ENCODE measurements at places on chromosomes 1 and 21.

GRCh38 chr1:166080967-166081870 lies 85.6 kb downstream of the FAM78B start:
- DNase-seq, result no peak

DNA sequence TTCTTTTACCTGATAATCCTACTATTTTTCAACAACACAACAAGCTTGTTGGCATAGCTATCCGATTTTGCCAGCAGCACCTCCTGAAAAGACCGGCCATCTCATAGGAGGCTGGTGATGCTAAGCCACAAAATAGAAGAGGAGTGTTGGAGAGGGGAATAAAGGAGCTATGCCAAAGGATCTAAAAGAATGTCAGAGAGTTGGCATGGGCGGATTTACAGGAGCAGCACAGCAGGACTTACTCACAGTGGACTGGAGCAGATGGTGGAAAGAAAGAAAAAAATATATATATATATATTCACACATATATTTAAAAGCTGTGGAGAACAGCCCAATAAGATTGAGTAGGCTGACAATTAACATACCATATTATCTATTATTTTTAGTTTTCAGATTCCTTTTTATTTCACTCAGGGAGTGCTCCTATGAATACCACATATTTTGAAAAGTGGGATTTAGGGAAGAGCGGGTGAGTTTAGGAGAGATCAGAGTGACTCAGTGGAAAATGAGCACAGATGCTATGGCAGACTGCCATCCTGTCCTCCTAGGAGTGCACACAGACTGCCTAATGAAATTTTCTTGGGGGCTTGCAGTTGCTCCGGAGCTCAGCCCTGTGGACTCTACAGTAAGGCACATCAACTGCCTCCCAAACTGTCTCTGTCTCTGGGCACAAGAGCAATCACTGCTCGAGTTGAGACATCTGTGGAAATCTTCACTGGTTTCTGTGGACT lies 394.4 kb upstream of the CHRM3 start:
- peak; percentile 34 for DNase-seq

GRCh38 chr21:29181799-29182470 lies 51.5 kb downstream of the MAP3K7CL start:
- no peak for DNase-seq

GRCh38 chr1:167666416-167666815 lies 36.4 kb downstream of the RCSD1 start:
- DNase-seq, result no peak

DNA sequence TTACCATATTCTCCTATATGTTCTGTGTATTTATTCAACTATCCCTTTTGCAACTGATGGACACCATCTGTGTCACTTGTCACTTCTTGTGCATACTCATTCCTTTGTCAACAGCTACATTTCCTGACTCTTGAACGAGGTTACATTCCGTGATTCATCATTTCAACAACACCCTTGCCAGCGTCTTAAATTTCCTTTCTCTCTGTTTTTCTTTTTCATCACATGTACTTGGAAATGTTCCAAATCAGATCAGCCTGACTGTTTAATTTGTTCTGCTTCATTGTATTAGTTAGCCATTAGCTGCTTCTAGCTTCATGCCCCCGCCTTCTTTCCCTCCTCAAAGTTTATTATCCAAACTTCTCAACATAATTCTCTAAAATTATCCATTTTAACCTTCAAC lies 173.0 kb downstream of the ADGRL4 start:
- DNase-seq, result no peak

GRCh38 chr1:104028416-104029035 lies 278.8 kb downstream of the AMY1C start:
- DNase-seq, result peak; percentile 21

DNA sequence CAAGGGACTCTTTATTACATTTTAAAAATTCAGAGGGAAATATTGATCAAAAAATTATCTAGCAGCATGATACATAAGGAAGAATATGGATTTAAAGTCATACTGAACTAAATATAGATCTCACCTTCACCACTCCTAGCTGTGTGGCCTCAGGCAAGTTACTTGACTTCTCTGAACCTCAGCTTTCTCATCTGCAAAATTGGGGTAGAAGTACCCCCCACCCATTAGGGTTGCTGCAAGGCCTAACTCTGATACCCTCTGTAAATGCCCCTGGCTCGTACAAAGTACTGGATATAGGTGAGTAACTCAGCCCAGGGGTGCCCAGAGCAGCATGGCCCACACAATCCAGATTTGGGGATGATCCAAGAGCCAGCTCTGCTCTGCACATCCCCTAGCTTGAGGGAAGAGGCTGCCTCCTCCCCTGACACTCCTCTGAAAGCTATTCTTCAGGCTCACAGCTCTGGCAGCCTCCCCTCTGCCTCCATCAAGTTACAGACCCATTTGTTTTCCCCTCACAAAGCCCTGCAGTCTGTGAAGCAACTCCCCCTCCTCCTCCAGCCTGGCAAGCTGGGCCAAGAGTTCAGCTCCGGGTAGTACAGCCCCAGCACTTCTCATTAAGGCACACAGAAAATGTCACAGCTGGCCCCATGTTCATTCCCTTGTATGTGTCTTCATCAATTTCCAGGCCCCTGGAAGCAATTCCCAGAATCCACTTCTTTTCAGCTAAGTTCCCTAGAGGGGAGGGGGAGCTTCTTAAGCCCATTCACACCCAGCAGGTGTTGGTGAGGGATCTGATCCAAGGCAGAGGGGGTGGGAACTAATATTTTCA lies 143.7 kb downstream of the PLPP3 start:
- peak; percentile 37 for DNase-seq

DNA sequence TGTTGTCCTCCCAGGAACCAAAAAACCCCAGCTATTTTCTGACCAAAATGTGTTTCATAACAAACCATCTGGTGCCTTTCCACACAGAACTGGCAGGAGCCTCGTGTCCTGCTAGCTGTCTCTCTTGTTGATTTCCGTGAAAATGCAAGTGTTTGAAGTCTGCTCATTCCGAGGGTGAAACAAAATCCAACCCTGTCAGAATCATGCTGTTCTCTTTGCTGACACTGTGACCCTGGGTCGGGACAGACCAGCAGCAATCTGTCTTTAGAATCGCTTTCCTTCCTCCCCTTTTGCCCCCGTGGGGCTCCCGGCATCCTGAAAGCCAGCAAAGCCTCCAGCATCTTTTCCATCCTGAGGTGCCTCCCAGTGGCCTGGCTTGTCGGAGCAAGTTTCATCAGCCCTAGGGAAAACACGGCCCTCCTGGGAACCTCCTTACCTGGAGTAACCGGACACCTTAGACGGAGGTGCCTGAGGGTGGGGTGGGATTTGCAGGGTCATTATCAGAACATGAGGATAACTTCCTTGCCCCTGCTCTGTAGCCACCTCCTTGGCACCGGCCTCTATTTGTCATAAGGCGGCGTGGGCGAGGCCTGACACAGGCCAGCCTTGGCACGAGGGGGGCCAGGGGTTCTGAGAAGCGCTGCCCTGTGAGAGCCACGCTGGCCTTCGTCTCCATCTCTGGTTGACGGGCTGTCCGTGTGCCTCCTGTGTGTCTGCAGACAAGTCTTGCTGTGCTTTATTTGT lies 24.9 kb downstream of the LDLRAP1 start:
- DNase-seq, result no peak

DNA sequence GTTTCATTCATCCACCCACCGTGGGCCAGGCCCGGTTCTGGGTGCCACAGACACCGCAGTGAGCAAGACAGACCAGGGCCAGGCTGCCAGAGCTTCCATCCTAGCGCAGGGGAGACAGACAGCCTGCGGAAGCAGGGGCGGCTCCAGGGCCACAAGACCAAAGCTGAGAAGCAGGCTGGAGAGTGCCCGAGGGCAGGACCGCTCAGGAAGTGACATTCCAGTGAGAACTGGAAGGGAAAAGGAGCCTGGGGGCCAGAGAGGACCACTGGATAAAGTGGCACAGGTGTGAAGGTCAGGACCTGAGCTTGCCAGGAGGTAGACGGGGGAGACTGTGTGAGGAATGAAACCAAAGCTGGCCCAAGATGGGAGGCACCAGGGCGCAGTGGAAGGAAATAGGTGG lies 59.5 kb upstream of the EFHD2 start:
- no peak for DNase-seq

DNA sequence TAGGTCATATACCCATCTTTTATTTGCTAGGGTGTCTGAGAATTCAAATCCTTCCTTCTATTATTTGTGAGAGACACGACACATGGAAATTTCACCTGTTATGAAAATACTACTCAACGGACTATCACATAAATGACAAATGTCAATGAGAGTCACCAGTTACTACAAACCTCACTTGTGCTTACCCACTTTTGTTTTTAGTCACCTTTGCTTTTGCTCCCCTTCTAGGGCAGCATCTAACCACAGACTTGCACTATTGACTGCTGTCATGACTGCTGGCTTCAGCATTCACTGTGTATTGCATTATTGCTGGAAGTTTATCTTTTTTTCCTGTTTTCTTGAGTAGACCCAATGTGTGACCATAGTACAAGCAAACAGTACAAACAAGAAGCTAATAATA lies 1048.0 kb downstream of the PLA2G4A start:
- DNase-seq, result no peak

DNA sequence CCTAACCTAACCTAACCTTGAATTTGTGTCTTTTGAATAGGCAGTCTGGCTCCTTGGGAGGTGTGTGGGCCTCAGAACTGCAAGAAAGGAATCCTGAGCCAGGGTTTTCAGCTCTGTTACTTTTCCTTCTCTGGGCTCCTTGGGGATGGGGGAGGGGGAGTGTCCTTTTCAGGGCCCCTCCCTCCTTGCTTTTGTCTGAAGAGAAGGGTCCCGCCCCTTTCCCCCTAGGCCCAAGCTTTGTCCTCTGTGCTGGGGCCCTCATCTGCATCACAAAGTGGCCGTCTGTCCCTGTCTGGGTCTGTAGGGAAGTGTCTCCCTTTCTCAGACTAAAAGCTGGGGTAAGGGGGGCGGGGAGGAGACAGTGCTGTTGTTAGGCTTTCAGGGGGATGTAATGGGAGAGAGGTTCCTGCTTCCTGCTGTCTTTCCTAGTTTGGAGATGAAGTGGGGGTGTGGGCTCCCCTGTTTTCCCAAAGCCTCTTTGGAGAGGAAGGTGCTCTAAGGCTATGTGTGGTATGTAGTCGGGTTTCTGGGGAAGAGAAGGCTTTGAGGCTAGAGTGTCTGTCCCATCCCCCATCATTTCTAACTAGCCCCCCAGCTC lies 3.1 kb downstream of the AGO1 start:
- DNase-seq, result peak; percentile 53

GRCh38 chr1:46369542-46370213 lies 24.4 kb upstream of the FAAH start:
- no peak for DNase-seq

GRCh38 chr1:28139025-28139712 lies 37.3 kb downstream of the PTAFR start:
- DNase-seq, result no peak

DNA sequence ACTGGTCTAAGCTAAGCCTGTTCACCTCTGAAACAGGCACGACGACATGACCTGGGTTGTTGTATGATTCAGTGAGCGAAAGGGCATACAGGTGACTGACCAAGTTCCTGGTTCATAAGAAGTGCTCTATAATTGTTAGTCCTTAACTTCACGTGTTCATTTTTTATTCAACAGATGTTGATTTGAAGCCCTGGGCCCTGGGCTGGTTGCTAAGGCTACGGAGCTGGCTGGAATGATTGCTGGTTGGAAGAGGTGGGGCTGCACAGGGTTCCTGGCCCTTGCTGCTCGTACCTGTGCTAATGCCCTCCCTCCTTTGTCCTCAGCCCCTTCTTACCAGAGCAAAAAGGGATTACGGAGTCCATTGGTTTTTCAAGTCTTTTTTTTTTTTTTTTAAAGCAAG lies 111.3 kb upstream of the CSF3R start:
- no peak for DNase-seq

GRCh38 chr1:24995140-24995539 lies 65.1 kb upstream of the RUNX3 start:
- DNase-seq, result no peak

DNA sequence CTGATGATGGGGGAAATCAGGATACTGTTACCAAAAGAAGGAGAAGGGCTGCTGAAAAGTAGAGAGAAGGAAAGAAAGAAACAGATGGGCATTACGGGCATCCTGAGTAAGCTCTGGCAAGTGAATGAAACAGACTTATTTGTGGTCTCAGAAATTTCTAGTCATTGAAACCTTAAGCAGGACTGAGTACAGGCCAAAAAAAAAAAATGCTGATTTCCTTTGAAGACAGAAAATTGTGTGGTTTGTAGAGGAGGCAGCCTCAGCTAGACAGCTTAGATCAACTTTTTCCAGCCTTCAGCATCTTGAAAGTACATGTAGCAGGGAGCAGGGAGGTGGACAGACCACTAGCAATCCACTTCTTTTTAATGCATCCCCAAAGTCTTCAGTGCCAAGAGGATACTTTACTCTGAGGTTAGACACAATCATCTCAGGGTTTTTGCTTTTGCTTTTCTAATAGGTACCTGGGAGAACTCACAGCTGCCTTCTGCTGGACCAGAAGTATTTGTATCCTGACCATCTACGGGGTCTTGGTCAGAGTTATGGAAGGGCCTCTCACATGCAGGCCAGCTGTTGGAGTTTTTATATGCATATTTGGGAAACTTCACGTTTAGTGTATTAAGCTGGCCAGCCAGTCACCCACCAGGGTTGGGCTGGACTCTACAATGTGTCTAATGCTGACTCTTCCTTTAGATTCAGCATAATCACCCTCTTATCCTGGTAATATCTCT lies 10.6 kb upstream of the CAPZB start:
- no peak for DNase-seq

- no peak for DNase-seq
These were observed 103.9 kb upstream of the IRF2BP2 start for GRCh38 chr1:234713859-234714258.

DNA sequence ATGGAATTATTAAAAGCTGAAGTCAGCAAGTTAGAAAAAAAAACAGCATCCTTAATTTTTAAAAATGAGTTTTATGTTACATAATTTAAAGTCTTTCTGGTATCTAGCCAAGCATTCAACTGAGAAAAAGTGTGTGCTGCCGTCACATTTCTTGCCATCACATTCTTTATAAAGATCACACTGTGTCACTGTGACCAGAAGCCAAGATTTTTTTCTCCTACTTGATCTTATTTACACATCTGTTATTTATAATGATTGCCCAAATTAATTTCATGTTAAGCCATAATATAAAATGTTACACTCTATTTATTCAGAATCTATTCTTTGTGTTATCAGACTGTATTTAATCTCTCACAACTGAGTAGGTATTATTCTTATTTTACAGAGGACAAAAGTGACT lies 1603.7 kb downstream of the PLA2G4A start:
- no peak for DNase-seq

DNA sequence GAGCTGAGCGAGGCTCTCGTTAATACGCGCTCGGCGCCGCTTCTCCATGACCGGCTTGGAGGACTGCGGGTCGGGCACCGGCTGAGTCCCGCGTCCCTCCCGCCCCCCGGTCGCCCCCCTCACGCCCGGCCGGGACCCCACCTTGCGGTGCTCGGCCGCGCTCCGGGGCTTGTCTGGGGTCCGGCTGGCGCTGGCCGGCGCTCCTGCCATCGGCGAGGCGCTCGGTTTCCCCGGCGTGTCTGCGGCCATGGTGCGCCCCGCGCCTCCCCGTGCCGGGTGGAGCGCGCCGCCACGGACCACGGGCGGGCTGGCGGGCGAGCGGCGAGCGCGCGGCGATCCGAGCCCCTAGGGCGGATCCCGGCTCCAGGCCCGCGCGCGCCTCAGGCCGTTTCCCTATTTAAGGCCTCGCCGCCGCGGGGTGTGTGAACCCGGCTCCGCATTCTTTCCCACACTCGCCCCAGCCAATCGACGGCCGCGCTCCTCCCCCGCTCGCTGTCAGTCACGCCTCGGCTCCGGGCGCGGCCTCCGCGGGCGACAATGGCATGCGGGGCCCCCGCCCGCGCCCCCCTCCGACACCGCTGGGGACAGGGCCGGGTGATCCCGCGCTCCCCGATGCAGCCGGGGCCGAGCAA lies at the start of gene HES4:
HES4 (minus strand) TSS at position 373 of the 632 bp plus-strand sequence; CDS start at position 249, 124 bp downstream.
- peak; percentile 90 for DNase-seq

GRCh38 chr1:206455289-206455665 lies 15.0 kb upstream of the IKBKE start:
- DNase-seq, result no peak

- DNase-seq, result no peak
These were observed 979 bp downstream of the S100A9 start for GRCh38 chr1:153358691-153358975.

Measured in D341Med (cell line).